KG1 (cell line): ENCODE measurements at places on chromosomes 3 and 15.

DNA sequence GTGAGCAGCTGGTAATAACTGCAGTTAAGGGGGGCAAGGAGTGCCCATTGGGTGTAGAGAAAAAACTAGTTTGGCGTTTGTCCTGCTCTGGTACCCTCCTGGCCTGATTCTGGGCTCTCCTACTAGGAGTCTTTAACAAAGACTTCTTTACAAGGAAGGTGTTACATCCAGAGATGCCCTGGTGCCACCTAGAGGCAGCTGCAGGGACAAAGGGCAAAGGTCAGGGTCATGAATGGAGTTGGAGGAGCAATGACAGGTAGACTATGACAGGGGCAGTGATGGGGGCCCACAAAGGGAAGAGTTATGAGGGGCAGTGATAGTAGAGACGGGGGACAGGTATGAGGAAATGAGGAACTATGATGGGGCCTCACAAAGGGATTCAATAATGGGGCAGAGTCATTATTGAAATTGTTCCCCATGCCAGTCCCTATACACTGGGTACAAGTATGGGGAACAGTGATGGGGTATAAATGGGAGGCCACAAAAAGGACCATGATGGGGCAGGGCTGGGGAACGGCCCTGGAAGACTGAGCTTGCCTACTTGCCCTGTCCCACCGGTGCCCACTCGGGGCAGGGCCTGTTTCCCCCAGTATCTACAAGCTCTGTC lies 7.9 kb downstream of the CCDC71 start:
- peak; percentile 24 for DNase-seq

DNA sequence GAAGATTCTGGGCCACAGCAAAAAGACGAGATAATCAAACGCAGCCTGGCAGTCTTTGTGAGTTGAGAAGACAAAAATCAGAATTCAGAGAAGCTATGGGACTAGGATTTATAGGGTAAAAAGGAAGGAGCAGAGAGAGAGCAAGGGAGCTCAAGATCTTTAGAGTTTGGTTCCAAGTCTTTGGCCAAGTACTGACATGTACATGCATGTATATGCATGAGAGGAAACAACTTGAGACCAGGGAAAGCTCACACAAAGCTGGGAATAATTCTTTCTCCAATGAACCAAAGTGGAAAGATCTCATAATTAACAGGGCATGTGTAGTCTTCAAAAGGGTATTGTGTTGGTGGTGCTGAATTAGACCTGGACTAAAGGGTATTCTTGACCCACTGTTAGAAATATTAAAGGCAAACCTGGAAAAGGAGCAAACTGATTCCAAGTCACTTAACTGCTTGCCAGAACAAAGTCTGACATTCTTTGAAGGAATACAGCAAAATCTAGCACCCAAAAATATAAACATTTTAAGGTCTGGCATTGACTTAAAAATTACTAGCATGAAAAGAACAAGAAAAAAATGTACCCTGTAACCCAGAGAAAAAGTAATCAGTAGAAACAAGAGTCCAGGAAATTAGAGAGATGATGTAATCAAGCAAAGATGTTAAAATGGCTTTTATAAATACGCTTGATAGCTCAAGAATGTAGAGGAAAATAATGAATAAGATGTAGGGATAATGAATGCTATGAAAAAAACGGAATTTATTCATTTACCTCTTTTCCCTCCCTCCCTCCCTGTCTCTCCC lies 226.0 kb upstream of the CGNL1 start:
- no peak for DNase-seq

DNA sequence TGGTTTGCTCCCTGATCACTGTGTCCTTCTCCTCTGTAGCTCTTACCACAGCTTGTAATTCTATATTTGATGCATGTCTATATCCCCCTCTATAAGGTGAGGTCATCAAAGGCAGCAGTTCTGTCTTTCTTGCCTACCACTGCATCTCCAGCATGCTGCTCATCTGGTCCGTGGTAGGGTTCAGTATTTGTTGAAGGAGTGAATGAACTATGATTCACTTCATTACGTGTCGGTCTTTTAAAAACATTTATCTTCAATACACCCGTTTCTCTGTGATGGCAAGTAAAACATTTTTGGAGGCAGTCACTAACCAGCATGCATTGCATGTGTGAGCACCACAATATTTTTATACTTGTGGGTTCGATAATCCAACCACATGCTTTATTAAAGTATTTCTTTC lies 27.6 kb downstream of the CHST14 start:
- no peak for DNase-seq

- DNase-seq = no peak
These were observed 375.0 kb downstream of the WDR72 start for GRCh38 chr15:53384417-53384816.

DNA sequence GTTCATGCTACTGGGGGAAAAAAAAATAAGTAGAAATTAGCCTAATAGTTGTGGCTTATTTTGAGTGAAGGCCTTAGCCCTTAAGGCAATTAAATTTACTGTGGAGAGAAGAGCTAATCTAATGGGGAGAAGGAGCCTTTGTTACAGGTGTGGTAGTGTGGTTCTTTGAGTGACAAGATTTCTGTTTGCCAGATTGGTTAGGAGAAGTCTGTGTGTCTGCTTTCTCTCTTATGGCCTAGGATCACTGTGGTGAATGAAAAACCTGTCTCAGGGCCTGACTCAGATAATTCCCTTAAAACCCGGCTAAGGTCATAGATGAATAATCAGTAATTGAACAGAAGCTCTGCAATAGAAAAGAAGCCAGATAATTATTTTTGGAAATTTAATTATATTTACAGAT lies 27.0 kb downstream of the OPA1 start:
- DNase-seq = no peak

DNA sequence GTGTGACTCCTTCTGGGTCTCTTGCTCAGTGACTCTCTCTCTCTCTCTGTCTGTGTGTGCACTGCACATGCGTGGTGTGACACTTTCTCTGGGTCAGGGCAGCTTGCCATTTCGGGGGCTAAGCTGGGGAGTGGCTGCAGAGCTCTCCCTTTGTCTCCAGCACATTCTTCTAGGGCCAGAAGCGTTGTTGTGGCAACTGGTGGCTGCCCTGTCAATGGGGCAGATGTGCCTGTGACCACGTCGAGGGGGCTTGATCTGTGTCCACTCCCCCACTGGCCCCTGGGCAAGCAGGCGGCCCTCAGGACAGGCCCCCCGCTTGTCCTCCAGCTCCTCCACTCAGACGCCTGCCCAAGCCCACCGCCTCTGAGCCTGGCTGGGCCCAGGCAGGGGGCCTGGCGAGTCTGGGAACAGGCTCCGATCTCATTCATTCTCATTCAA lies 67.8 kb downstream of the WNT7A start:
- no peak for DNase-seq

- DNase-seq = no peak
These were observed 54.2 kb downstream of the SPTSSB start for GRCh38 chr3:161317077-161317476.

DNA sequence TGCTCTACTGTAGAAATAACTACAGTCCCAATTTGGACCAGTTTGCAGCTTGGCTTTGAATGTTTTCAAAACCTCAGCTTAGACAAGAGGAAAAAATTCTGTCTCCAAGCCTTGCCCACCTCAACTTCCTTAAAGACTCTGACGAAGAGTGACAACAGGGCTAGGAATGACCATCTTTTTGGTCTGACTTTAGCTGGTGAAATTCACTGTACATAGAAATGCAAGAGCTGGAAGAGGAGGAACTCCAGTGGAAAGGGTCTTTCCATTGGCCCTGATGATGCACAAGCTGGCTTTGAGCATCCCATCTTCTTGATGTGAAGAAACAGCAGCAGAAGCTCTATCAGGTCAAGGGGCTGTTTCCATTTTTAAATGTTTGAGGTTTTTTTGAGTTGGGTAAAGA lies 22.7 kb upstream of the SH3BP5 start:
- DNase-seq = no peak

- no peak for DNase-seq
These were observed 730 bp downstream of the SPRED1 start for GRCh38 chr15:38253351-38253781.

DNA sequence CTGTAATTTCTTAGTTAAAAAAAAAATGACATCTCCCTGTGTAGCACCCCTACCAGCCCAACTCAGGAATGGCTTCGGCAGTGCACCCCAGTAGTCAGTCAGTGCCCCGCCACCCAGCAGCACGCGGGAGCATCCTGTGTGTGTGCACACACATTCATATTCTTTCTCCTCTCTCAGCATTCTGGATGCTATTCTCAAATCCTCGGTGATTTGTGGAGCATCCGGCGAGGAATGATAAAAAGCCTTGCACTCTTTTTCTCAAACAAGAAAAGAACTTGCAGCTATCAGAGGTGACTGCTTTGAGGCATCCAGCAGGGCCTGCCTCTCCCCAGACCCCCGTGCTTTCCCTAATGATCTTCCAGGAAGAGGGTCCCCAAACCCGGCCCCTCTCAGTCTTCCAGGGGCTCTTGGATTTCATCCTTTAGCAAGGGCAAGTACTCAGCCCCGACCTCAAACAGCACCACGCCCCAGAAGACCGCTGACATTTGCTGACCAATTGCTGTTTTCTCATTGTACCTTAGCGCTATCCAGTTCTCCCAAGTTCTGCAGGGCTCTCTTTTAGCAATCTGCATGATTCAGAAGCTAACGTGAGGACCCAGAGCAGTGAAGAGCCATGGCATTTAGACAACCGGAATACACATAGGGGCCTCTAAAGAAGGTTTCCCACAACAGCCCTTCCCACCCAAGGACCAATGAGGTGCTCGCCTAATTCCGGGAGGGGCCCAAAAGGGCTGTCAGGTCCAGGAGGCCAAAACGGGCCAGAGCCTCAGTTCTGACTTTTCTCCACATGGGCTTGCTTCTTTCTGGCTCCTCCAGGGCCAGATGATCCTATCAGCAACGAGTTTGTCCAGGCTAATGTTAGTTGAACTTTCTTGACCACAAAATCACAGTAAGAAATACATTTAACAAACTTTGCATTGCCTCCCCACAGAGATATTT lies 72.2 kb downstream of the FAM174B start:
- no peak for DNase-seq

DNA sequence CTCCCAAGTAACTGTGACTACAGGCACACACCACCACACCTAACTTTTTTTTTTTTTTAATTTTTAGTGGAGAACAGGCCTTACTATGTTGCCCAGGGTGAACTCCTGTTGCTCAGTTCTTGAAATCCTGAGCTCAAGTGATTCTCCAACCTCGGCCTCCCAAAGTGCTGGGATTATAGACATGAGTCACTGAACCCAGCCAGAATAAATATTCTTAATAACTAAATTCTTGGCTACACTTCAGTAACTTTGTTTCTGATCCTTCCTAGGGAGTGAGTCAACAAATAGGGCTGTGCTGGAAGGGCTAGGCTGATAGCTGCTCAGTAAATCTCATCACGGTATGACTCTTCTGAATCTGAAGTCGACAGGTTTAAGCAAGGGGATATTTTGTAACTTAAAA lies 56.6 kb downstream of the P3H2 start:
- DNase-seq = no peak

DNA sequence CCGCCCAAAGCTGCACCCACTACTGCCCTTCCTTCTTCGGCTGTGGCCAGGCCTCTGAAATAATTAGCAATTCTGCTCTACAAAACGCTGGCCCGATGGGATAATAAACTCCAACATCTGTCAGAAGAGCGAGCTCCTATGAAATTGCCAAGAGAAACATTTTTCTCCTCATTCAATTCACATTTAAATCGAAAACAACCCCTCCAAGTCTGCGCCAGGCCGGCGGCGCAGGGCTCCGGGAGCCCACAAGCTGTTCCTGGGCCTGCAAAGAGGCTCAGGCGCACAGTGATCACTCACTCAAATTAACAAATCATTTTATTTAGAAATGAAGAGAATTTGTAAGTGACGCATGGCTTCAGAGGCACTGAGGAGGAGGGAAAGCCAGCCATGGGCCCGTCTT lies 55.3 kb upstream of the TMEM115 start:
- DNase-seq = no peak

DNA sequence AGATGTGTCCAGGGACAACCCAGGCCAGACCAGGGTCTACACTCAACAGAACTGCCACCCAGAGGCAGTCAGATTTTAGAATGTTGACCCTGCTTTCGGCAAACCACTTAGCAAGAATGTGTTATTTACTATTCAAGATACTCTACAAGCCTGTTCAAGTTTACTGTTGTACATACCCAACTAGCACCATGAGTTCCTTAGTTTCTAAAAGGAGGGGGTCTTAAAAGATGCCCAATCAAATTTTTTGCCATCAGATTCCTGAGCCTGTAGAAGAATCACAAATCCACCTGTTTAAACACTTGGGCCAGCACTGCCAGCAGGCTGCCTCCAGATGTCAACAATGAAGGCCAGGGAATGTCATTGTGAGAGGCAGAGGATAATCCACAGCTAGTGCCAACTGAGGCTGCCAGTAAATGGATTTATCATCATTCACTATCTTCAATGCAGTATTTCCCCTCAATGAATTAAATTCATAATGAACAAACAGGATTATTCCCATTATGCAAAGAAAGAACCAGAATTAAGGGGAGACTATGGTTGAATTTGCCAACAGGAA lies 43.5 kb upstream of the SNRPA1 start:
- DNase-seq = no peak

- no peak for DNase-seq
These were observed 8.1 kb upstream of the CDIN1 start for GRCh38 chr15:36571301-36571700.

DNA sequence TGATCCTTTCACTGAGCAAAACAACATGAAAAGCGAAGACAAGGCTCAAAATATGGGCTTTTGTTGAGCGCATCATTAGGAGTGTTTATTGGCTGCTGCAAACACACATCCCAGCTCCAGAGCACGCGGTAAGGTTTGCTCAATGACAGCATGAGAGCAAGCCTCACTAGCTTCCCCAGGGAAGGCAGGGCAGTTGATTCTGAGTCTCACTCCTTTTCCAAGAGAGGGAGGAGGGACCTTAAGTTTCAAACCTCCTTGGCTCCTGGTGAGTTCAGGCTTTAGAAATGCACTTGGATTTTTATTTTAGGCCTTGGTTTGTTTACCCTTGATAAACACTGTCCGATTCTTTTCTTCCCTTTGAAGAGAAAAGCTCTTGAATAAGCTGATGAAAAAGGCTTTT lies 69.1 kb upstream of the CACNA2D3 start:
- no peak for DNase-seq

DNA sequence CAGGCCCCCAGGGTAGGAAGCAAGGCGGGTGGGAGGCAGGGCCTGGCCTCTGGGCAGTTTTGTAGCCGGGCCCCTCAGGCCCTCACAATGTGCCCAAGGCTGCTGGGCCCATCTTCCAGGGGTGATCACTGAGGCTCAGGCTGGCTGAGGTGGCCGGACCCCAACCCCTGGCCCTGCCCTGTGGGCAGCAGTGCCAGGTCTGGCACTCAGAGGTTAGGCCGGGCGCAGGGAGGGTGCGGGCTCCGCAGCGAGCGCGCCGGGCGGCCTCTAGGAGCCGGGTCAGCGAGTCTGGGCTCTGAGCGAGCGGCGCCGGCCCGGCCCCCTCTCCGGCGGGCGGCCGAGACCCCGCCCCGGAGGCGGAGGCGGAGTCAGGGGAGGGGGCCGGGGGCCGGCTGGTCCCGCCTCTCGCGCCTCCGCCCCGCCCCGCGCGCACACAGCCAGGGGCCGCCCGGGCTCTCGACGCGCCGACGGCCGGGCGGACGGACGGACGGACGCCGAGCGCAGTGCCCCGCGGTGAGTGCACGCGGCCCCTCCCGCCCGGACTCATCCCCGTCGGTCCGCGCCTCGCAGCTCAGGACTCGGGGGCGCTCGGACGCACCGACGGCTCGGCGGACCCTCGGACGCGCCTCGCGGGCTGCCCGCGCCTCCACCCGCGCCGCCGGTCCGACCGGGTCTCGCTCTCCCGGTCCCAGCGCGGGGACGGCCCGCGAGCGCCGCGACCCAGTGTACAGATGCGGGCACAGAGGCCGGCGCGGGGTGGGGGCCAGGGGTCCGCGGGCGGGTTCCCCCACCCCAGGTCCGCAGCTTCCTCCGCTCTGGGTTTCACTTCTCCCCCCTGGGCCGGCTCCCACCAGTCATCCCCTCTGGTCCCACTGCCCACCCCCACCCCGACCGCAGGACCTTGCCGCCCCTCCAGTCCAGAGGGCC lies at the start of gene FBLN2:
FBLN2 (plus strand) TSS at position 430 of the 927 bp plus-strand sequence. CDS start 21,231 bp downstream, outside the sequence.
- DNase-seq = no peak
